HT1080 (cell line): ENCODE measurements at places on chromosomes 2 and 18. TPM values are rescaled to one million over a fixed set of nuclear protein-coding genes. Genes with fewer than 3 reads are reported as not detected.

- no peak for DNase-seq
Observed at GRCh38 chr2:172247203-172247602, 144.5 kb upstream of the DLX2 start.

DNA sequence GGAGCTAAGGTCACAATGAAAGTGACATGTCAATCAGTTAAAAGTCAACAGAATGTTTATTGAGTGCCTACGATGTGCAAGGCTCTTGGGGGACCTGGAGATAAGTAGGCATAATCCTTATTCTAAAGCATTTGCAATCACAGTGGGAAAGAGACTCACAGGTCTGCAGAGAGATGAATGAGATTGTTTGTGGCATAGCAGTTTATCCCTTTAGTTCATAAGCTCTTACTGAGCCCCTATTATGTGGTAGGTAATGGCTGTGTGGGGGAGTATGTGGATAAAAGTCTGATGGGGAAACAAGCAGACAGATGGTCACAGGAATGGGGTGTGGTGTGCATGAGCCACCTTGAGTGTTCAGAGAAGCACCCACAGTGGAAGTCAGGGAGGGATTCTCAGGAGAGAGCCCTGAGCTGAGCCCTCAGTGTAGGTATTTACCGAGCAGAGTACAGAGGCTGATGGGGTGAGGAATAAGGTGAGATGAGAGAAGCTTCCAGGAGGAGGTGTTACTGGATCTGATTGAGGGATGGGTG is 48.1 kb downstream of the EMILIN2 start:
- no peak for DNase-seq

DNA sequence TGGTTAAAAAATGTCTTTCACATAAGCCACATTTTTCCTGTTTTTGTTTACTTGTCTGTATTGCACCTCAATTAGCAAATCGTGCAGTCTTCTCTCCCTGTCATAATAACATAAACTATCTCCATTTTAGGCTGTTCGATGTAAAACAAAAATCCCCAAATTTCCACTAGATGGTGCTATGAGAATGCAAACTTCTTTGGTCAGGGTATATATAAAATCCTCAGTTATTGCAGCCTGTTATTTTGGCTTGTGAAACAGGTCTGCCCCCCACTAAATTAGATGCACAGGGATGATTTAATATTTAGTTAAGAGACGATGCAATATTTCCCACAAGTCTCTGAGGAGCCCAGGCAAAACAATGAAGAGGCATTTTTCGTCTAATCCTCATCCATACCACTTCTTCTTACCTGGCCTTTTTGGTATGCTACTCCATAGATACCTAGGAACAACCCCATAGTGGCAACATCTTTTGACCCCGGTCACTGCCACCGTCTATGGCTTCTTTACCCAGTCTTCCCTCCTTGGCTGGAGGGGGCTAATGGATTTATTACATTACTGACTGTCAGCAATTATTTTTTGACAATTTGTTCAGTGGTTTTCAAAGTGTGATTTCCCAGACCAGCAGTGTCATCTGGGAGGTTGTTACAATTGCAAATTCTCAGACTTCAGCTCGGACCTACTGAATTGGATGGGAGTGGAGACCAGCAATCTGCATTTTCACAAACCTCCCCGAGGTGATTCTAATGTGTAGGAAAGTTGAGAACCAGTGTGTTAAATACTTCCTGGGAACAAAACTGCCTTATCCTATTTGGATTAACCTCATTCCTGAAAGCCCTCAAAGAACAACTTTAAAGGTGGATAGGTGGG is 117.4 kb upstream of the CWC22 start:
- peak; percentile 65 for DNase-seq

GRCh38 chr2:57429831-57430230 is 616.8 kb upstream of the VRK2 start:
- no peak for DNase-seq

DNA sequence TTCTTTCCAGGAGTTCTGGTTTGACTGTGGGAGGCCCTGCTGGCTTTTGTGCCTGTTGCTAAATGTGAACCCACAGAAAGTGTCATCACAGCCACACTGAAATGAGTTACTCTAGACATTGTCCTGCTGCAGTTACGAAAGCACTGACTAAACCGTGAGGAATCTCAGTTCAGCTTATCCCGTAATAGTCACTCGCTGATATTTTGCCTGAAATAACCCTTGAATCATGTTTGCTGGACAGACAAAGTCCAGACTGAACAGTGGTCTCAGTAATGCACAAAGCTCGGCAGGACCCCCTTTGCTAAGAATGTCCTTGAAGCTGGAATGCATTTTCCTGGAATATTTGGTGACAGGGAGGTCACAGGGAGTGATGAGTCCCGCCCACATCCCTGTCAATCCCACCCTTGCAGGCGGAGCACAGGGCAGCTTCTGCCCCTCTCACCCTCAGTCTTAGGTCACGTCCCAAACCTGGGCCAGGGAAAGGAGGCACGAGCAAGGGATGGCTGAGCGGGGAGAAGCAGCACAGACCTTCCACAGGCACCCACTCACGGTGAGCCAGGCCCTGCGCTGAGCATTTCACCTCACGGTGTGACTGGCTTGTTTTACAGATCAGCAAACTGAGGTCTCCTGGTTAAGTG is 53.4 kb downstream of the ADI1 start:
- DNase-seq: peak; percentile 84

- DNase-seq: no peak
Observed at GRCh38 chr2:106867196-106867953, 18.6 kb downstream of the ST6GAL2 start.

GRCh38 chr2:241509155-241509784 is 886 bp upstream of the STK25 start:
- DNase-seq: no peak

DNA sequence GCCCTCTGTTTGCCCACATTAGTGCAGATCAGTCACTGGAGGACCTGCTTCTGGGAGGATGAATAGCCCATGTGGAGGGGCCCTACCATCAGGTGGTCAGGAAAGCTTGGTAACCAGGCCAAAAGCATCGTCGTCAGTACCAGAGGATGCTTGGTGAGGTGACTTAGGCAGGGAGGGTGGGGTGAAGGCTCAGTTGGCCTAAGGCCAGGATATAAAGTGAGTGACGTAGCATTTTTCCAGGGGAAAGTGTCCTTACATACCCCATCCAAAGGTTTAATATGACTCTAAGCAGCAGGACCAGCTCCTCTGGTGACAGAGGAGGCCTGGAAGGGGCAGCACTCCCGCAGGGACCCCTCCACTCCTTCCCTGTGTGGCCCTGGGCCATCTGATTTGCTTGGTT is 27.7 kb upstream of the DNMT3A start:
- DNase-seq: no peak

- DNase-seq: peak; percentile 22
Observed at GRCh38 chr2:118539290-118539689, 308.2 kb downstream of the EN1 start.

GRCh38 chr2:16104315-16104948 is 164.1 kb downstream of the MYCN start:
- DNase-seq: no peak

GRCh38 chr18:21660078-21660477 is 44.5 kb downstream of the ABHD3 start:
- no peak for DNase-seq

GRCh38 chr2:128423788-128424165 is 105.1 kb upstream of the HS6ST1 start:
- DNase-seq: no peak

DNA sequence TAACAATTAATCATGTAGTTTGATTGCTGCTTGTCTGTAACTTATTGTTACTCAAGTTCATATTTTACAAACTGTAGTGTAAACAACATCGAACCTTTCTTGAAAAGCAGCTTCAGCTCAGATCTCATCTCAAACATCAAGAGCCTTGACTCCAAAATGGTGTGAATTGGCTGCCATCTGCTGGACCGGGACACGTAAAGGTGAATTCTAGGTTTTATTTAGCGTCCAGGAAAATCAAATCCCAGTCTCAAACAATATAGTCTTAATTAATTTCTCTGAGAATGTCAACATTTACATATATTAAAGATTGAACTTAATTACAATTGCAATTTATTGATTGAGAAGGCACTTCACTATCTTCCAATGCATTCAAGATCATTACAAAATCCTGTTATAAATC is 453.0 kb downstream of the GALR1 start:
- DNase-seq: no peak

DNA sequence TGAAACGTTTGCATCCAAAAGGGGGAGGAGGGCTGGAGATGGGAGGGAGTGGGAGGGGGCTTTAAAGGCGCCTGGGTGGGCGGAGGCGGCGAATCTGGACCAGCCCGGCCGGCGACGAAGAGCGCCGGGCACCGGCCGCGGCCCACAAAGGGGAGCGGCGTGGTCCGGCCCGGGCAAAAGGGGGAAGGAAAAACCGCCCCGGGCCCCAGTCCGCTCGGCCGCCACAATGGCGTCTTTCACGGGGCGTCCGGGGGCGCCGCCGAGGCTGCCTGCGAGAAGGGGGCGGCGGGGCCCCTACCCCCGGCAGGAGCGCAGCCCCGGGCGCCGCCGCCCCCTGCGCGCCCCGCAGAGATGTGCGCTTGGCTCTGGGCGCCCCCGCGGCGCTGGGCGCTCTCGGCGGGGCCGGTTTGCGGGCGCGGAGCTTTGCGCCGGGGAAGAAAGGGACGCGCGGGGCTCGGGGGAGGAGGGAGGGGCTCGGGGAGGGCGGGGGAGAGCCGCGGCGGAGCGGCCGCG is 108.1 kb upstream of the KCTD1 start:
- DNase-seq: no peak

DNA sequence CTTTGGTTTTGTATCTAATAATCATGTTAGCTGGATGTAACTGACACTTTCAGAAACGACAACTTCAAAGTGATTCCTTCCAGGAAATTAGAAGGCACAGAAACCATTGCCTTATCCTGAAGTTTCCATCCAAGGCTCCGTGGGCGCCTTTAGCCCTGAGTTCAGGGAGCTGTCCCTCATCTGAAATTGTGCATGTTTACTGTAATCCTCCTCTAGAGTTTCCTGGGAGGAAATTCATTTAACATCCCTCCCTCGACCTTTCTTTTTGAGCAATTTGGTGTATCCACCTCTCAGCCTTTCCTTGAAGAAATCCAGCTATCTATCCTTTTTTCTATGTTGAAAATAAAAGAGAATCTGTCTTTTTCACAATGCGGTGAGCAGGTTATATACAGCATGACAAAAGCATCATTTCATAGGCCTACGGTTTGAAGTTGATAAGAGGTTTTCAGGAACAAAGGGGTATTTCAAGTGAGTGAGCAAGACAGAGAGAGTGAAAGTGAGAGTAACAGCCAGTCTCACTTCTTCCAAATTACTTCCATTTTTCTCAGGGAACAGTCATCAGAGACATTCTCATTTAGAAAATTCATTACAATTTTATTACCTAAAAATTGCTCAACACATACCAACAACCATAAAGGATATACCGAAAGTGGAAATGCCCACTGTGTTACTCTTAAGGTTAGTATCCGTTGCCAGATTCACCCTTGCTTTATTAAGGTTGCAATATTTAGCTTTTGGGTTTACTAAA is 167.3 kb downstream of the MREG start:
- no peak for DNase-seq

DNA sequence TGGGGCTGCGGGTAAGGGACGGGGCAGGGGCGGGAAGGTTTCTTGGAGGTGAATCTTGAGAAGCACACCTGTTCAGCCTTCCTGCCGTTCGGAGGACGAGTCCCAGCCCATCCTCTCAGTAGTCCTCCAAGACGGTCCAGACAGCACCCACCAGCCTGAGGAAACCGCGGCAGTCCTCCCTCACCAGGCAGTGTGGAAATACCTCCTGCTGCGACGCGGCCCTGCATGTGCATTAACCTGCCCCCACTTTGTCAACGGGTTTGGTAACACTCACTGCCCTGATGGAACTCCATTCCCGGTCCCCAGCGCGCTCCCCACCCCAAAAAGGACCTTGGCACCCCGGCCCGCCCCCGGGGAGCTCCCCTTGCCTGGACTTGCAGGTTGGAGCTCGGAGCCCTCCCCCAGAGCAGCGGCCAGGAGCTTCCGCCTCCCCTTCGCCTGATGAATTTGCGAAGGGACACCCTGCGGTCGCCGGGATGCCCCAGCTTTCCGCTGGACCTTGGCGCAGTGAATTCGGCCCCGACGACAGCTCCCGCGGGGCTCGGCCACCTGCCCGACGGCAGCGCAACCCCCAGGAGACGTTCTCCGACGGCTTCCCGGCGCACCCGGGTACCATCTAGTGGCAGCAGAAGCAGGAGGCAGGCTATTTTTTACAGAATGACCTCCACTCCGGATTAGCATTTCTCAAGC is 31.5 kb downstream of the ACVR1C start:
- no peak for DNase-seq

- no peak for DNase-seq
Observed at GRCh38 chr2:26356771-26357170, 10.2 kb upstream of the ADGRF3 start.

Gene PDE1A
- 0.07 TPM in 1 of 2 replicates, not detected in the other for total RNA-seq

Gene ARHGEF4
- total RNA-seq: 0.72 and 1.2 TPM in 2 replicates

Gene TBR1
- total RNA-seq: 0.13 TPM in 1 of 2 replicates, not detected in the other

Gene CABYR
- total RNA-seq: 1.0 TPM in 1 of 2 replicates, not detected in the other

Gene SKOR2
- not detected in 2 replicates for total RNA-seq

Gene ZNF519
- 2.9 and 6.3 TPM in 2 replicates for total RNA-seq

Gene CFAP221
- not detected in 2 replicates for total RNA-seq

Gene SULT1C2
- 1.8 and 2.3 TPM in 2 replicates for total RNA-seq
